ENCODE measurements at places on chromosomes 12 and 14.

DNA sequence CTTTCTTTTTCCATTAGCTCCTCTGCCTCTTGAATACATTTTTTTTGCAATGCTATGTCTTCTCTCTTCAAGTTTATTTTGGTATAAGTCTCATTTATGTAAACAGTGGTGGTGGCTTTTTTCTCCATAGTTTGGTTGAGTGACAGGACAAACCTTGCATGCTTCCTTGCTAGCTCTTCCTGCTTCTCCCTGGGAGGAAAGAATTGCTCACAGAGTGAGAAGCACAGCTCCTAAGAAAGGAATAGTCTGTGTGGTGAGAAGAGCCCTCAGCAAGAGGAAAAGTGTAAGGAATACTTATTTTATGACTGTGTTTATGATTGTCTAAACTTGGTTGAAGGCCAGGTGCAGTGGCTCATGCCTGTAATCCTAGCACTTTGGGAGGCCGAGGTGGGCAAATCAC lies 11.5 kb downstream of the CCDC175 start:
- DNase-seq, result no peak

GRCh38 chr14:46259536-46259935 lies 392.0 kb downstream of the RPL10L start:
- DNase-seq, result peak; percentile 35

GRCh38 chr12:49673446-49674317 lies 33.5 kb downstream of the FMNL3 start:
- DNase-seq, result peak; percentile 68

DNA sequence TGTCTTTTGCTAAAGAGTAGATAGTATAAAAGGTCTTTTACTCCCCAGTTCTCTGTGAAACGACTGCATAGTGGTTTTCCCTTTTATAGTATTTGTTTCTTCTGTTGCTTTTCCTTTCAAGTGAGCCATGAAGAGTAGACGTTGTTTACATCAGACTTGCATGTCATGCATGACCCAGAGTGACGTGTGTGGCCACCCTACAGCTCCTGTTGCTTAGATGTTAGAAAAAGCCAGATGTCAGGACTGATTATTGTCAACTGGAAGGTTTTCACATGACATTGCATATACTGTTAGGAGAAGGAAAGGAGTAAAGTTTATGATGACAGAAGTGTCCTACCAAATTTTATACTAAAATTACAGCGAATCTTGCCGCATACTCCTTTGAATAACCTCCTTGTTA lies 1.3 kb upstream of the RD3L start:
- DNase-seq, result no peak

DNA sequence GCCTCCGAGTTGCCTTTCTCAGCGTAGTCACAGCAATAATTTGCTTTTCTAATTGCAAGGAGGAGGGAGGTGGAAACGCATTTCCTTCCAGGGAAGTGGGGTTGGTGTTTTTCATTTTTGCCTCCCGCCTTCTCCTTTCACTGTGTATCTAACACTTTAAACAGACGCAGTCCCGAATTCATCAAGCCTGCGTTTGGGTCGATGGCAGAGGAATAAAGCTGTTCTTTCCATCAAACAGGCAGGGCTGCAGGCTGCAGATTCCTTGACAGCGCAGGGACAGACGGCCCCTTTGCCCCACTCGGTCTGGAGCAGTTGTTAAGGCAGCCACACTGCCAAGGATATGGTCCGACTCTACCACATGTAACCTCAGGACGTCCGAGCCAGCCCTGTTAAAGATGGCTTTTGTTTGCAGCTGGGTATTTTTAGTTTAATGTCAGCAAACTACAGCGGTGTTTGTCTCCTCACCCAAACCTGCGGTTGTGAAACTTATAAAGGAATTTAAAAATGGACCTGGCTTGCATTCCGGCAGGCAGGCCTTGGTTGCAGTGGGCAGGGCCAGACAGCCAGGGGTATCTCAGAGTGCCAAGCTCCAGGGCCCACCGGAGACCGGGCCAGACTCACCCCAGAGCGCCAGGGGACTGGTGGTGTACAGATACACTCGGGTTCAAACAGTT lies 2.1 kb downstream of the CHST11 start:
- DNase-seq, result peak; percentile 25

DNA sequence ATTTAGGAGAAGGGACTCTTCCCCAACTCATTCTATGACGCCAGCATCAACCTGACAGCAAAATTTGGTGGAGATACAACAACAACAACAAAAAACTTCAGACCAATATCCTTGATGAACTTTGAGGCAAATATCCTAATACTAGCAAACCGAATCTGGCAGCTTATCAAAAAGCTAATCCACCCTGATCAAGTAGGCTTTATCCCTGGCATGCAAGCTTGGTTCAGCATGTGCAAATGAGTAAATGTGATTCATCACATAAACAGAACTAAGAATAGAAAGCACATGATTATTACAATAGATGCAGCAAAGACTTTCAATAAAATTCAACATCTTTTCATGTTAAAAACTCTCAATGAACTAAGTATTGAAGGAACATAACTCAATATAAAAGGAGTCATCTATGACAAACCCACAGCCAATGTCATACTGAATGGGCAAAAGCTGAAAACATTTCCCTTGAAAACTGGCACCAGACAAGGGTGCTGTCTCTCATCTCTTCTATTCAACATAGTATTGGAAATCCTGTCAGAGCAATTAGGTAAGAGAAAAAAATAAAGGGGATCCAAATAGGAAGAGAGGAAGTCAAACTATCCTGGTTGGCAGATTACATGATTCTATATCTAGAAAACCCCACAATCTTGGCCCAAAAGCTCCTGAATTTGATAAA lies 233.3 kb downstream of the CCDC59 start:
- DNase-seq, result no peak

GRCh38 chr14:35383569-35384454 lies 20.7 kb downstream of the NFKBIA start:
- no peak for DNase-seq

DNA sequence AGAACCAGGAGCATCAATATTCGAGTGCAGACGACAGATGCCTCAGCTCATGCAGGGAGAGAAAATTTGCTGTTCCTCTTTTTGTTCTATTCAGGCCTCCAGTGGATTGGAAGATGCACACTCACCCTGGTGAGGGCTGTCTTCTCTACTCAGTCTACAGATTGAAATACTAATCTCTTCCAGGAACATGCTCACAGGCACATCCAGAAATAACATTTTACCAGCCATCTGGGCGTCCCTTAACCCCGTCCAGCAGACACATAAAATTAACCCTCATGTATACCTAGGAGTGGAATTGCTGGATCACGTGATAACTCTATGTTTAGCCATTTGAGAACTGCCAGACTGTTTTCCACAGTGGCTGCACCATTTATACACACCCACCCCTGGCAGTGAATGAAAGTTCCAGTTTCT lies 4.5 kb upstream of the OAS2 start:
- no peak for DNase-seq

GRCh38 chr12:9334041-9334692 lies 126.0 kb upstream of the PZP start:
- no peak for DNase-seq

DNA sequence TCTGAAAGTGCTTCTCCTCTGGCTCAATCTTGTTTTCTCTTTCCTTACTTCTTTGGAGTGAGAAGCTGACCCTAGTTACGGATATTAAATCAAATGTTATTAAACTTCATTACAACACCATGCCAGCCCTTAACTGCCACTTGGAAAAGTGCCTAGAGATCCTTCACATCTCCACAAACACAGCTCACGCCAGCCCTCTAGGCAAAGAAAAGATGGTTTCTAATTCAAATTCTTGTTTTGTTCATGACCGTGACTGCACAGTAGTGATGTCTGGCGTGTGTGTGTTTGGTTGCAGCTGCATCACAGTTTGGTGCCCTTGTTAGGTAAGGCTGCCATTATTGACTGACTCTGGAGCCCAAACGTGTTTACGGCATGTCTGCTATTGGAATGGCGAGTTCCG lies 113.0 kb downstream of the BEGAIN start:
- no peak for DNase-seq

GRCh38 chr14:85444635-85445034 lies 85.3 kb upstream of the FLRT2 start:
- peak; percentile 4 for DNase-seq

DNA sequence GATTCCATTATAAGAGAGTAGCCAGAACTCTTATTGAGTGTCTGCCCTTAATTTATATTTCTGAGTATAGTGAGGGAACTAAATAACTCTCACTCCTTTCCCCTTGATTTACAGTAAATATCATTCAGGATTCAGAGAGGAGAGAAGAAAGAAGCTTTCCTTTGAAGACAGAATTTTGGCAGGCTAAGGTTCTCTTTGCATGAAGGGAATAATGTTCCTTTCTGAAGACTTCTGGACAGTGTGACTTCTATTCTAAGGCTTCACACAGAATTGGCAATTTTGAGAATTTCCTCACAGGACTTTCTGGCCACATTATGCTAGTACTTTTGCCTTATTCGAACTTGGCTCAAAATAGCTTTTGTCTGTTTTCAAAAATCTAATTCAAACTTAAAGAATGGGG lies 352.2 kb upstream of the FBXO33 start:
- DNase-seq, result no peak

DNA sequence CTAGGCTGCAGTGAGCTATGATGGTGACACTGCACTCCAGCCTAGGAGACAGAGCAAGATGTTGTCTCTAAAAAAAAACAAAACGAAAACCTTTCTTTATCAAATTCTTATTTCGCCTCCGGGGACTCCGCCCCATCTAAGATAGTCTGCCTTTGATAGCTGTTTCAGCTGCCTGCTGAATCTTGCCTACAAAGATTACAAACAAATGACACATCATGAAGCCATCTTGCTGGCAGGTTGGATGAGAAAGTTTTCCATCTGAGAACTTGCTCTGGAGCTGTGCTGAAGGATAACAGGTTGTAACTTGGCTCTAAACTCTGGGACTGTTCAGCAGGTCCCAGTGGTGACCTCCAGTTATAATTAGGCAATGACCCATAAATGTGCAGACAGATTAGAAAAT lies 41.8 kb upstream of the AEBP2 start:
- DNase-seq, result no peak

- no peak for DNase-seq
Measured at GRCh38 chr12:50198829-50199228, 31.7 kb upstream of the CERS5 start.

GRCh38 chr12:88496891-88497371 lies 83.3 kb downstream of the KITLG start:
- DNase-seq, result no peak

GRCh38 chr14:98177551-98177950 lies 1094.4 kb downstream of the BCL11B start:
- DNase-seq, result no peak

- no peak for DNase-seq
Measured at GRCh38 chr14:22552827-22553076, 36.3 kb downstream of the DAD1 start.

GRCh38 chr12:114901316-114901715 lies 217.3 kb upstream of the TBX3 start:
- no peak for DNase-seq

- no peak for DNase-seq
Measured at GRCh38 chr14:101412739-101413138, 148.6 kb upstream of the DIO3 start.

GRCh38 chr12:16622338-16622737 lies 16.4 kb upstream of the LMO3 start:
- no peak for DNase-seq

Data from nephron progenitor cell (in vitro differentiated cells).